ENCODE measurements at places on chromosomes 3 and 15.

DNA sequence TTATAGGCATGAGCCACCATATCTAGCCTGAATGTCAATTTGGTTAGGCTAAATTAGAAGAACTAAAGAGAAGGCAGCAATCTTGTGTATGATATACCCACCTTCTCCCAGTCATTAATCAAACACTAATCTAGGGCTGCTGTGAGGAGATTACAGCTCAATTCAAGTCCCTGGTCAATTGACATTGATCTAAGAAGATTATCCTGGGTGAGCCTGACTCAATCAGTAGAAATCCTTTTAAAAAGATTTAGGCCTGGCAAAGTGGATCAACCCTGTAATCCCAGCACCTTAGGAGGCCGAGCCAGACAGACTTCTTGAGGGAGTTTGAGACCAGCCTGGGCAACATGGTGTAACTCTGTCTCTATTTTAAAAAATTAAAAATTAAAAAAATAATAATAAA, 2.5 kb upstream of the DNAH12 start:
- DNase-seq = no peak

DNA sequence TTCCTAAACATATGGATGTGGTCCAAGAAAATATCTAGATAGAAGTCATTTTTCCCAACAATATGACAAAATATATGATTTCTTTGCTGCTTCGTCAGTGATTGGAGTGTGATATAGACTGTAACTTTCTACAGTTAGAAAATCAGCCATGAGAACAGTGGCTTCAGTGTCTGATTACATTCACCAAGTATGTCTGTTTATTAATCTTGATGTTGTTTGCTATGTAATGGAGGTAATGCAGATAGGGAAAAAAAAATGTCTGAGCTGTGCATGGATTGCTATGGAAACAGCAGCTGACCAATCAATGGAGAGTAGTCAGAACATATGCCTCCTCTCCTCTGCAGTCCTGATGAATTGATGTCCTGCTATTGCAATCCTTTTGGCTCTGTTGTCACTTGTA, 72.3 kb upstream of the GAP43 start:
- DNase-seq = no peak

DNA sequence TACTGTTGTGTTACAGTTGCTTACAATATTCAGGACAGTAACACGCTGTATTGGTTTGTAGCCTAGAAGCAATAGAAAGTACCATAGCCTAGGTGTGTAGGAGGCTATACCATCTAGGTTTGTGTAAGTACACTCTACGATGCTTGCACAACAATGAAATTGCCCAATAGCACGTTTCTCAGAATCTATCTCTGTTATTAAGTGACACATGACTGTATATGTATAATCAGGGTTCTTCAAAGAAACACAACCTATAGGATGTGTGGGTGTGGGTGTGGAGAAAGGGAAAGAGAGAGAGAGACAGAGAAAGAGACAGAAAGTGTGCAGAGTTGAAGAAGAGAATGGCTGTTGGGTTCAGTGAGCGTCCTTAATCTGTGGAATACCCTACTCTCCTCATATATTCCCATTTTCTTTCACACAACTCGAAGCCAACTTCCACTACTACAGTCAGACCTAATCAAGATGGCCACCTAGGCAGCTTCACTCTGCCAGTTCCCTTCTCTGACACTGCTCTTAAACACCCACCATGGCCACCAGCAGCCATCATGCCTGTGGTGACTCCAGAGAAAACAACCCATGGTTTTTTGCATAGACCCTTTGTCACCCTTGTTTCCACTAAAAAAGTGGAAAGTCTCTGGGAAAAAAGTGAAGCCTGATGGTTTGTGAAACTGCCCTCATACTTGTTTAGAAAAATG, 5.8 kb upstream of the PPP4R2 start:
- DNase-seq = no peak

GRCh38 chr3:138786788-138787271, 47.9 kb downstream of the PIK3CB start:
- no peak for DNase-seq

DNA sequence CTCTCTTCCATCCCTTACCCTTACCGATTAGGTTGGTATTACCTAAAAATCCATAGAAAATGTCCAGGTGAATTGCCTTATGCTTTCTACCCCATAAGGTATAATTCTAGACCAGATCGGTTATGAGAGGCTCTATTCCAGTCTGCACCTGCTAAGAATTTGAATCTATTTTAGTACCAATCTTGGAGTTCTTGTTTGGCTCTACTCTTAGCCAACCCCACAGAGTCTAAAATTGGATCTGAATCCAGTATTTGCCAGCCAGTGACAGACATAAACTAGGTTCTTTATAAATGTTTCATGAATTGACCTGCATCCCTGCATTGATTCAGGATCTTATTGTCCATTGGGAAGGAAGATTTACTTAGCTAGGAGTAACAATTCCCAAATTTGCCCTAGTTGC, 6.5 kb downstream of the KLHL24 start:
- no peak for DNase-seq

GRCh38 chr3:23396746-23397145, 193.6 kb downstream of the UBE2E2 start:
- no peak for DNase-seq

DNA sequence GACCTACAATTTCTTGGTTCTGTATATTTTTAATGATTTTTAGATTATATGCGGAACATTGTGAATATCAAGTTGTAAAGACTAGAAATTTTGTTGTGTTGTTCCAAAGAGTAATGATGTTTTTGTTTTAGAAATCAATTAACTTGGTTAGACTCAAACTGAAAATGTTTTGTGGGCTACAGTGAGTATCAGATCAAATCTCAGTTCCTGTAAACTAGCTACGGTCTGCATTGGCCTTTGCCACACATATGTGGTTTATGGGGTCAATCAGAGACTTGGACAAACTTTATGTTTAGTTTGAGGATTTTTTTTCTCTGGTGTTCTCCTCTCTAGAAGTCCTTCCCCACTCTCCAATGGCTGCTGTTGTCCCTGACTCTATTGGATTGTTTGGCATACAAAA, 308.0 kb upstream of the THRB start:
- no peak for DNase-seq

GRCh38 chr3:37885814-37886213, 24.1 kb downstream of the CTDSPL start:
- no peak for DNase-seq

GRCh38 chr3:24591661-24592555, 97.3 kb upstream of the THRB start:
- no peak for DNase-seq

DNA sequence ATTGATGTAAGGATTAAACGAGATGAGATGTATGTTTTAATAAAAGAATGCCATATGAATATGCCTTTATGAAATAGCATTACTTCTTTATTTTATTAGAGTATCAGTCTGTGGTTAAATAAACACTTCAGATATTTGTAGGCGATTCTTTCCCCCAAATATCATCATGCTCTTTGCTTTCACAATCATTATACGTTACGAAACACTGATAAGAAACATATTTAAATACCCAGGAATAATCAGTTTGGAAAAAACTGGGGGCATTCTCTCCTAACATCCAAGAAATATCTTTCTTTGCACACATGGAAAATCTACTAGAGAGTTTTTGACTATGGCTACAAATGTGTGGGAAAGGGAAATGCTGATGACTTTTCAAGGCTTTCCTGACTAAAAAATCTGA, 4.4 kb upstream of the PLAAT1 start:
- DNase-seq = no peak

DNA sequence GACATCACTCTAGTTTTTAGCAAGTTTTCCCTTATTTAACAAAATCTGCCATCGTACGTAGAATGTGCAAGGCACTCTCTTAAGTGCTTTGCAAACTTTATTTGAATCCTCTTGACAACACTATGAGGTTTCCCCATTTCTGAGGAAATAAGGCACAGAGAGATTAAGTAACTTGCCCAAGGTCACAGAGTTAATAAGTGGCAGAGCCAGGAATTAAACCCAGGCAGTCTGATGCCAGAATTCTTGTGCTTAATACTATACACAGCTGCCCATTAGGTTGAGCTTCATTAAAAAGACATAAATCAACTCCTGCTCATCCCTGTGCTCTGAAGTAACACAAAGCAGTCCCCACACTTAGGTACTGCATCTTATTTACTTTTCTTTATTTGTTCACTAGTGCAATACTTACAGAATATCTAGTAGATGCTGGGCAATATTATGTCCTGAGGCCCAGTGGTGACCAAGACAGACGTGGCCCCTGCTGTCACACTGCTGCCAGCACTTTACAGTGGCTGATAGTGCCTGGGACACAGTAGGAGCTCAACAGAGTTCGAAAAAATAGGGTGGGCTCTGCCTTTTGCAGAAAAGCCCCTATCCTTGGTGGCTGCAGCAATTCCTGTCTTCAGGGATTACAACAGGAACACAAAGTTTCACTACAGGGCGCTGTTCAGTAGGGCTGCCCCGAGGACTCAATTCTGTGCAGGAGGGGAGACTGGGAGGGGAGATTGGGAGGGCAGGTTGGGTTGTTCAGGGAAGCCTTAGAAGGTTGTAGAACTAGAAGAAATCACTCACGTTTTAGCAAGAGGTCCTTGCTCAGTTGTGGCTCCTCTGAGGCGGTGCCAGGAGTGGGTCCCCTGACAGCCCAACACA, 138.3 kb upstream of the TPM1 start:
- DNase-seq = no peak

All from CD4-positive, alpha-beta T cell (primary cell).